Stimulated activated CD4-positive, alpha-beta T cell treated with anti-CD3 and anti-CD28 coated beads, Interleukin-15, amount 100 ng/mL, for 24 hours (primary cell): ENCODE measurements at places on chromosomes 7 and 10.

DNA sequence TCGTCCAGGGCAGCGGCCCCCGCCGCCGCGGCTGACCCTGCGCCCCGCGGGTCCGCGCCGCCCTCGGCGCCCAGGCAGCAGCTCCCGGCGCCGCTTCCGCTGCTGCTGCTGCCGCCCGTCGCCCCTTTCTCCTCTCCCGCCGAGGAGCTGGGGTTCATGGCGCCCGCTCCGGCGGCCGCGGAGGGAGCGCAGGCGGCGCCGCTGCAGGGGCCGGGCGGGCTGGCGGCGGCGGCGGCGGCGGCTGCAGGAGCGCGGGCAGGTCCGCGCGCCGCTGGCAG lies 286 bp downstream of the DGKI start:
- peak; percentile 35 for DNase-seq

DNA sequence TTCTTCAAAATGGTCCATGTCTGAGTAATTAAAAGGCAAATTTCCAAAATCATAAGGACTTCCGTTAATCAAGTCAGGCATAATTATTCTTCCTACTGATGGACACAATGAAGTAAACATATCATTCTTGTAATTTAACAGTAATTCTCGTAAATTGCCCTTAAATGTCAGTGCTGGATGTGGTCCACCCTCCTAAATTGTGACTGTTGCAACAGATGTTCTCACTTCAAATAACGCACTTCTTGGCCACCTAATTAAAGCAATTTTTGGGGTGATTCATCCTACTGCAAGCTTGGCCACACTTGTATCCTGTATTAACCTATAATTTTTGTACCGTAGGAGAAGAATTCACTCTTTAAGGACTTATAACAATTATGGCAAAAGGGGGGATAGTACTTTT lies 1.9 kb downstream of the COL1A2 start:
- DNase-seq: no peak

- DNase-seq: no peak
Observed at GRCh38 chr10:73416571-73416970, 2.7 kb upstream of the ANXA7 start.

GRCh38 chr7:118352867-118353453 lies 128.5 kb downstream of the ANKRD7 start:
- no peak for DNase-seq

DNA sequence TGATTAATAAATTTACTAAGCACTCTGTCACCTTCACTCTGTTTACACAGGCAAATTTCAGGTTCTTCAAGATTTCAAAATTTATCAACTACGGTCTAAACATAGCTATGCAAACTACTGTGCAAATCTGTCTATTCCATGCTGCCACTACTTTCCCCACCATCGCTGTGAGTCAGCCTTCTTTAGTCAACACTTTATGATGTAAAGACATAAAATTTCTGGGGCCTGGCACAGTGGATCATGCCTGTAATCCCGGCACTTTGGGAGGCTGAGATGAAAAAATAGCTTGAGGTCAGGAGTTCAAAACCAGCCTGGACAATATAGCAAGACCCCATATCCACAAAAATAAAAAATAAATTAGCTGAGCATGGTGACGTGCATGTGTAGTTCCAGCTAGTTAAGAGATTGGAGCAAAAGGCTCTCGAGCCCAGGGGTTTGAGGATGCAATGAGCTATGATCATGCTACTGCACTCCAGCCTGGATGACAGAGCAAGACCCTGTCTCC lies 42.6 kb downstream of the CNOT4 start:
- no peak for DNase-seq

GRCh38 chr10:113007821-113008220 lies 57.8 kb downstream of the TCF7L2 start:
- DNase-seq: peak; percentile 16

DNA sequence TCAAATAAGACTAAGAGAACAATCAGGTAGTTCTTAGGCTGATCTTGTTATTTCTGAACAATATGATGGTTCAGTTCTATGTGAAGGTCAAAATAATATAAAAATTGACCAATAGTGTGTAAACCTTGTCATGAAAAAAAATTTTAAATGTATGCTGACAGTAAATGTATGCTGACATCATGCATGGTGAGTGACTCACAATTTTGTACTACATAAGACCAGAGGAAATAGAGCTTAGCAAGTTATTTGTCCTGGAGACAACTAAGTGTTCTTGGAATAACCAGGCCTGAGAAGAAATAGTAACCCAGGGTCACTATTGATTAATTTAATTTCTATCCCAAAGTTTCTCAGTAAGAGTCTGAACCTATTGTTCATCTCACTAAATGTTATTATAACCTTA lies 182.2 kb upstream of the PCDH15 start:
- DNase-seq: no peak

DNA sequence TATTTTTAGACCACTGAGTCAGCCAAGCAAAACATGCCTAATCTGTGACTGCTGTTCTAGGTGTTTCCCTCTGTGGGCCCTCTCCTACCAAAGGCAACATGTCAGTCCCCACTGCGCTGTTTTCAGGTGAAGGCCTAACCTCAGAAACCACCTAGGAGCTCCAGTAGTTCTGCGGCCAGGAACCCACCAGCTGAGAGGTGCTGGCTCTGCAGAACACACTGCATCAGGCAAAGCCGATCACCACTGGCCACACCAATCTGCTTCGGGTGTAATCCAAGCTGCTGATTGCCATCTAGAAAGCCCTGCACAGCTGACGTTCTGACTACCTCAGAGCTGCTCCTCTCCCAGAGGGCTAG lies 14.9 kb downstream of the CAMK2G start:
- peak; percentile 37 for DNase-seq

DNA sequence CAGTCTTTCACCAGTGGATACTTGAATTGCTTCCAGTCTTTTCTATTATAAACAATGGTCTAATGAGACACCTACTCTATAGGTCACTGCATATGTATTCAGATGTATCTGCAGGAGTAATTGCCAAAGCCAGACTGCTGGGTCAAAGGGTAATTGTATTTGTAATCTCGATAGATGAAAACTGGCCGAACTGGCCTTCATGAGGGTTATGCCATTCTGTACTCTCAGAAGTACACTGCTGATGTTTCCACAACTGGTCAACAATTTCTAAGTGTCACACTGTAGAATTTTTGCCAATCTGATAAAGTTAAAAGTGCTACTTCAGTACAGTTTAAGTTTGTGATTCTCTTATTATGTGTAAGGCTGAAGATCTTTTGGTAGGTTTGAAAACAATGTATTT lies 64.6 kb downstream of the JAZF1 start:
- DNase-seq: no peak

DNA sequence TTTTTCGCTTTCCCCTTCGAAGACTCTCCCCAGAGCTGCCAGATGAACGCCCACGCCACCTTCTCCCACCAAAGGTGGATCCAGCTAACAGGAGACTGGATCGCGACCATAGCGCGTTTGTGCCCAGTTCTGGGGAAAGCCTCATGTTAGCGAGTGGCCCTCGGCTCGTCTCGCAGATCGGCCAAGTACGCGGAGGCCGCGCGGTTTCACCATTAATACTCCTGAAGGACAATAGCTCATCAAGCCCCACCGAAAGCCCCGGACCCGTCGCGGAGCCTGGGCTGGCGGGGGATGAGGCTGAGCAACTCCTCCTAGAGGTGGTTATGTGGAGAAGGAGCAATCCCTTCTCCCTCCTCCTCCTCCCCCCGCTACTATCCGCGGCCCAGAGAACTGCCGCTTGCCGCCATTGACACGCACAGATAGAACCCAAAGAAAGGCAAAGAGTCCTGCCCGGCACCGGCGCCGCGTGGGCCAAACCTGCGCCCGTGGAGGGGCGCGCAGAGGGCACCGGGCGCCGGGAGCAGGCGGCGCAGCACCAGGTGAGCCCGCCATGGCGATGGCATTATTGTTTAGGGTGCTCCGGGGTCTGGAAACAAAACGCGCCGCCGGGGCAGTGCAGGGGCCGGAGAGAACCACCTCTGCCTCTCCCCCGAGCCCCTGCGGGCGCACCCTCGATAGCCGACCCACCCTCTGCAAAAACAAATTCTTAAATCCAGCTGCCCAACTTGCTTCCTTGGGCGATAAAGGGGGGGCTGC lies at the start of gene MACROH2A2:
Gene MACROH2A2 (plus strand): TSS at position 385 of the 756 bp plus-strand sequence. CDS start 22,813 bp downstream, outside the sequence.
- DNase-seq: peak; percentile 48

DNA sequence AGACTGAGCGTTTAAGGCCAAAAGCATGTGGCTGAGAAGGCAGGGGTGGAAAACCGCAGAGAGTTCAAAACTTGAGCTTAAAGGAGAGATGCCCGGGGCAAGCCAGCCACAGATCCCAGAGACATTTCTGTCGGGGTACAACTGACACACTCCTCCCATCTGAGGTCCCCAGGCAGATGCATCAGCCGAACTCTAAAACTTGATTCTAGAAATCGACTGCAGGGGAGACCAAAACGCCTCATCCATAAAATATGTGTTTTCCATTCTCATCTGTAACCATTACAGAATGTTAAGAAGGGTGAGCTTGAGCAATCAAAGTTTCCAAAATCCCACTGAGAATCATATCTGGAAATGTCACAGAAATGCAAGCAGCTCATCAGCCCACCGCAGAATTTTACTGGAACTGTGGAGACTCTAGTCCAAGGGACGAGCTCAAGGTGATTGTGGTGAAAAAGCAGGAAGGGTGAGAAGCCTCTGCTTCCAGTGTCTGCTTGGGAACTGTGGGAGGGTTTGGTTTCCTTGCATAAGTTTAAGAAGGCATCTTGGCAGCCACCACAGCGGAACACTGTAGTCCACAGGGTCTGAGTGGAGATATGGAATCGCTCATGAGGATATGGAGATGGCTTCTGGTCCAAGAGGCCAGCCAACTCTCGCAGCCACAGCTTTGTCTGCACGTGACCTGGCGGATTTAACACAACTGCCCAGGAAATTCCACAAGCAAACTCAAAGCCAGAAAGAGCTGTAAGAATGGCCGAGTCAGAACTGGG lies 249.2 kb downstream of the SFMBT2 start:
- DNase-seq: no peak

DNA sequence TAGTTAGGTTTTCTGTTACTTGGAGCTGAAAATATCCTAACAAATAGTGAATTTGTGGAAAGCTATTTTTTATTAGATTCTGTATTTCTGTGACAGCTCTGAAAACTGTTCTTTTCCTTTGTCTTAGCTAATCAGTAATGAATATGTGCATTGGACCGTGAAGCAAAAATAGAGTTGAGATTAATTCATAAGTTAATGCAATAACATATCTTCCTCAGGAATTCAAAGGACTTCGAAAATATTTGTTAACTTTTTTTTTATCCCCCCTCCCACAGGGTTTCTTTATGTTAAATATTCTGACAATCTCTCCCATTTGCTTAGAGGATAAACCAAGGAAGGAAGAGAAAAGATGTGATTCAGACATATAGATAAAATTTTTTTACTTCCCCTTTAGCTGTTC lies 101.4 kb downstream of the PODXL start:
- DNase-seq: no peak

DNA sequence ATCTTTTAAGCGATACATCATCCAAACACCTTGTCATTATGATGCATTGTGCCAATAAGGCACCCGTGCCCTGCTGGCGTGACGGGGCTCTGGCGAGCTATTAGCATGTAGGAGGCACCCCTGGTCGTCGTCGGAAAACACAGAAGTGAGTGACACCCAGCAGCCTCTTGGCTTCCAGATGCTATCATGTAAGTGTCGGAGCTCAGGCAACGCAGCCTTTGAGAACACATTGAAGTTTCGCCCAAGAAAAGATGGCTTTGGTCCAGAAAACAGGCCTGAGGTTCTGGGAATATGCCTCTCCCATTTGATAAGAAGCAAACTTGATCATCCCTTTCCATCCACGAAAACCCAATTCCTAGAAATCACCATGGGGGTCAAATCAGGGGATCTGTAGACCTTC lies 555.3 kb downstream of the GALNT17 start:
- DNase-seq: no peak

DNA sequence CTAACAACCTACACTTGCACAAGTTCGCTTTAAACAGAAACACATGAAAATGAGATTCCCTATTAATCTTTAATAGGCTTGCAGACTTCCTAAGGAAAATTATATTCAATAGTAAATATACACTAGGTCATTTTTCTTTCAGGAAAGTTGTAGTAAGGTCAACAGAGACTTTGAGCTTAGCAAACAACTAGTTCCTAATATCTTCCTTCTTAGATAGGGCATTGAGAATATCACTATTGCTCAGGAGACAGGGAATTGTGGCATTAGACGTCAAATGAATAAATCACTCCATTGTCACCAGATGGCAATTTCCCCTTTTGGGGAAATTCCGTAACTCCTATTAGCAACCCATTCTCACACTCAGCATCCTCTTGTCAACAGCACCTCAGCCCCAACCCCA lies 164.9 kb downstream of the GFRA1 start:
- no peak for DNase-seq

DNA sequence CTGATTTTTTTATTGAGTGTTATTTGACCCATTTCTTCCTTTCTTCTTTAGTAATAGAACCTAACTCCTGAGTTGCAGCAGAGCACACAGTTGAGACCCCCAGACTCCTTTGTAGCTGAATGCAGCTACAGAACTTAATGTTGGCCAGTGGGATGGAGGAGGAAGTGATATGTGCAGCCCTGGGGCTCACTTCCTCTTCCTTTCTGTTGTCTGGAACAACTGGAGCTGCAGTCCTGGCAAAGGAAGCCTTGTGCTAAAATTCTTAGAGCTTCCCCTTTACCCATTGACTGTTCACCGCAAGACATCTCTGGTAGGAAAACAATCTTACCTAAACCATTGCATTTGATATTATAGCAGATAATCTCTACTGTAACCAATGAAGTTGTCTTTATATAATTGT lies 86.6 kb downstream of the ITGB8 start:
- no peak for DNase-seq

GRCh38 chr10:102675011-102675665 lies 30.9 kb downstream of the TRIM8 start:
- no peak for DNase-seq

DNA sequence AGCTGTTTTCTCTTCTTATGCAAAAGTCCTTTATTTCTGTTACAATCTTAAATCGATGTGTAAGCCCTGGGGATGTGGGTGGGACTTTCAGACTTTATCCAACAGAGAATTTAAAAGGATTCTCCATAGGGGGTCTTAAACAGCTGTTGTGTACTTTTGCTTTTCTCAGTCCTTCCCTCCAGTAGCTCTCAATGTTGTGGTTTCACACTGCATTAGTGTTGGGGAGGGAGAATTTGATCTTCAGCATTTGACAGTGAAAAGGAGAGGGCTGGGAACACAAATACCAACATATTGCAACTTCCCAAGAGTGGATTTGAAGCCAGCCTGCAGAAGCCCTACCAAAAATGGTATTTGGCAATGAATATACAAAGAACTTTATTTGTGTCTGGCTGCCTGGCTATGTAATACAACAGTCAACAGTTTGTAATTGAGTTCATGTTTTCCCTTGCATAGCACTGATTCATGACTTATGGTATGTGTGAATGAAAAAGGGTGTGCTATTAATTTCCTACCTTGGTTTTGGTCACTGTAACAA lies 80.1 kb upstream of the CAPZA2 start:
- DNase-seq: no peak
